ENCODE measurements at places on chromosomes 4 and X.

DNA sequence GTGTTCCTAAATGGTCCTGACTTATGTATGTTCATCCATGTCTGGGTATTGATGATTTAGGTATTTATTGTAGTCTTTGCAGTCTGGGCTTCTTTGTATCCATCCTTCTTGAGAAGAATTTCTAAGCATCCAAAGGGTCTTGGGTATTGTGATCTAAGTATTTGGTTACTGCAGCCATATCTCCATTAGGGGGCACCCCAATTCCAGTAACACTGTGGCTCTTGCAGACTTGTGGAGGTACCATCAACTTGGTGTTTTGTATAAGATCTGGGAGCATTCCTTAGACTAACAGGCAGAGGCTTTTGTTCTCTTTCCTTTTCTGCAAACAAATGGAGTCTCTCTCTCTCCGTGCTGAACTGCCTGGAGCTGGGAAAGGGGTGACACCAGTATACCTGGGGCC is 113.7 kb upstream of the NEXMIF start:
- no peak for DNase-seq

DNA sequence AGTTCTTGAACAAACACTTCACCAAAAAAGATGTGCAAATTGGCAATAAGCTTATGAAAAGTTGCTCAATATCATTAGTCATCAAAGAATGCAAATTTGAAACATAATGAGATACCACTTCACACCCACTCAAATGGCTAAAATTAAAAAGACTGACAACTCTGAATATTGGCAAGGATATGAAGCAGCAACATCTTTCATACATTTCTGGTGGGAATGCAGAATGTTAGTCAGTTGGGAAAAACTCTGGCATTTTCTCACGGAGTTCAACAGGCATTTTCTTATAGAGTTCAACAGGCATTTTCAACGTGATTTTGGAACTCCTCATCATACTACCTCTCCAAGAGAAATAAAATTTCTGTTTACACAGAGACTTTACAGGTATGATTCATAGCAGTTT is 297.4 kb upstream of the MAGEC2 start:
- no peak for DNase-seq

DNA sequence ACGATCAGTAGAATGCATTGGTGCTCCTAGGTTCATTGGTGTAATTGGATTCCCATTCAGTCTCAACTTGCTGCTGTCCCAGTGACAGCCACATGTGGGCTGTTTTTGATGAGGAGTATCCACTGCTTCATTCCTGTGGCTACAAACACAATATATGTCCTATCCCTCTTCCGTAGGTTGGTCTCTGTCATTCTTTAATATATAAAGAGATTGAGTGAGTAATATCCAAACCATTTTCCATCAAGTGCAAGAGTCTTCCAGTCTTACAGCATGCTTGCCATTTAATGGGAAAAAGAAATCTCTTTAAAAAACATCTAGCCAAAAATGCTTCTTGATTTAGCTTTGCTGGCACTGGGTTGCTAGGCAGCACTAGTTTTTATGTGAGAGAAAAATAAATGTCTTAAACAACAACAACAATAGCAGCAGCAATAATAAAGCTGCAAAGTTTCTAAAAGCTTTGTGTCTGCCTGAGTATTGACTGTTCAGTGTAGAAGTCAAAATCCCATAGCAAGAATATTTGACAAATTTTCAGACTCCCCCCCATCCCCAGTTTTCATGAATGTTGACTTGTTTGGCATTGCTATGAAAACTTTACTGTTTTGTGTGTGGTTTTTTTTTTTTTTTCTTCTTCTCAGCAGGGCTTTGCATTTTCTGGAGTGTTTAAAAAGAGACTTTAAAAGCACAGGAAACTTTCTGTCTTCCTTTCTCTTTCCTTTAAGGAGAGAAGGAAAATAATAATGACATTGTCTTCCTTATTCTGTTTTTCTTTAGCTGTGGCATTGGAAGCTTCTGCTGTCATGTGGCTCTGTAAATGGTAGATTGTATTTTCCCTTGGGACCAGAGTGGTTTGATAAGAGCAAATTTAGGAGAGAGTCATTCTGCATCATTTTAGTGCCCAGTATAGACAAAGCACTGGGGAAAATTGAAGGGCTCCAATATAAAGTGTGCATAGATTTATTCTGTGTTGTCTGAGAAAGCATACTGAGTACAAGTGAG is 244.3 kb downstream of the ARHGAP10 start:
- no peak for DNase-seq

- DNase-seq = no peak
Measured at GRCh38 chrX:39258331-39258730, 457.1 kb downstream of the MID1IP1 start.

GRCh38 chr4:141851246-141851891 is 215.0 kb downstream of the IL15 start:
- DNase-seq = no peak

GRCh38 chr4:127540497-127541025 is 92.2 kb upstream of the INTU start:
- DNase-seq = no peak

- DNase-seq = no peak
Measured at GRCh38 chr4:178745203-178745602, 1303.0 kb upstream of the AGA start.
